Cardiac septum (tissue), 1 donor: ENCODE measurements at places on chromosomes 12 and 14. TPM values are rescaled to one million over a fixed set of nuclear protein-coding genes. Genes with fewer than 3 reads are reported as not detected.

DNA sequence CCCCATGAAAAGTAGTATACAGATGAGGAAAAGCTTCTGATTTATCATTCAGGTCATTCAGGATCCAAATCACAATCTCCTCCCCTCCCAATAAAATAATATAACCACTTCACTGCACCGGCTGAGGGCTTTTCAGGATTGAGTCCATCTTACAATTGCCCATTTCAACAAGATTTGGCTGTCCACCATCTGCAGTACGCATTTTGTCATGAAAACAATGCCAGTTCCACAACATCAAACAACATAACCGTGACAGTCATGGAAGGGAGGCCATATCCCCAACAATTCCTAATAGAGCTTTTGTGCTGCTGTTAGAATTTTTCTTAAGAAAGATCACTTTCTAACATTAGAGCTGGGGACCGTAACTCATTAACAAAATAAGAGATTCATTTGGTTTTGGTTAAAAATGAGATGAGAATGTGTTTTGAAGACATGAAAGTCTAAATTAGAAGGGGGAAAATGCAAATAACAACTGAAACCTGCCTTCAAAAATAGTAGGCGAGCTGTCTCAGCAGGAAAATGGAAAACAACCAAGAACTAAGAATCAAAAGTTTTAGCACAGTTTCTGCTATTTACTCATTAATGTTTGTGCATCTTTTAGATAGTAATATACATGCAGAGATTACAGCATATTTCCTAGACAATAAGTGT is 38.3 kb upstream of the TMTC2 start:
- no peak for DNase-seq

- no peak for DNase-seq
Measured at GRCh38 chr14:93538413-93538812, 107.7 kb downstream of the UNC79 start.

GAPDH gene
- total RNA-seq, result 4,827 TPM

DNA sequence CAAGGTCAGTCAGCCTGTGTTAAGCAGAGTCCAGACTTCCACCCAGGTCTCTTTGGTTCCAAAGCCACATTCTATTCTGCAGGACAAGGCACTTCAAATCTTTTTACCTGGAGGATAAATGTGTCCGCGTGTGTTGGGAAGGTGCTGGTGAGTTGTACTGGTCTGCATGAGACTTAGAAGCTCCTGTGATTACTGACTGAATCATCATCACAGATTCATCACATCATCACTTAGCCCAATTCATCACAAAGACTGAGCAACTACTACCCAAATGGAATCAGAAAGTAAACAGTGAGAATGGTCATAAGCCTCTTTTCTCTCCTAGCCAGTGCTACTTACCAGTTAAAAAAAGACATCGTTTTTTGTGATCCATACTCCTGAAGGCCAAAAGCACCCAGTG is 5.3 kb downstream of the SLC15A5 start:
- DNase-seq, result no peak

PTGER2 gene
- 0.75 TPM for total RNA-seq

DNA sequence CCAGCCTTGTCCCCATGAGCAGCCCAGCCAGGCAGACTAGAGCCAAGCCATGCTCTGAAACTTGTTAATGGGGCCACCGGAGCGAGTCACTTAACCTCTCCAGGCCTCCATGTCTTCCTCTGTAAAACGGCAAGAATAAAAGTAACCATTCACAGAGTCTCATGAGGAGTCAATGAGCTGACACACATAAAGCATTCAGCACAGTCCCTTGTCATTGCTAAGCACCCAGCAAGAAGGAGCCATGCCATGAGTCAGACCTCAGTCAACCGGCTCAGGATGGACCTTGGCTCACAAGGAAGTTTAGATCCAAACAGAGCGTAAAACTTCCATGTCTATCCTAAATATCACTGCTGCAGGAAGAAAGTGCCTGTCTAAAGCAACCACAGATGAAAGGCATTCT is 10.6 kb downstream of the FICD start:
- DNase-seq, result no peak

- no peak for DNase-seq
Measured at GRCh38 chr12:92096346-92097136, 49.1 kb downstream of the BTG1 start.

GRCh38 chr14:91350483-91350812 is 67.2 kb downstream of the CCDC88C start:
- DNase-seq, result no peak

GRCh38 chr14:53350866-53351265 is 197.7 kb upstream of the DDHD1 start:
- DNase-seq, result no peak

DNA sequence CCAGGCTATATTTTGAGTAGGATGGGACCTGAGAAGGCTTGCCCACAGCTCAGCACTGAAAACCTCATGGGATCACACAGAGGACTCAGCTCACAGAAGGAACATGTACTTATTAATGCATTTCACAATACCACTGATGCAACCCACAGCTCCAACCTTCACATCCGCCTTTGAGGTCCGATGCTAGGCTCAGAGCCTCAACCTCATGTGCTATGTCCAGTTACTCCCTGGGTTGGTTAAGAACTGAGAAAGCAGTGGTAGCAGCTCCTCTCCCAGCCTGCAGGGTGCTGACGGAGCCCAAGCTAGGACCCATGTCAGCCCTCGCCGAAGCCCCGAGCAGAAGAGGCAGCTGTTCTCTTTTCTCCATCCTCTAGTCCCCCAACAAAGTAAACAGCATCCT is 52.9 kb downstream of the SPTB start:
- DNase-seq, result no peak

CCDC175 gene
- total RNA-seq, result not detected

DNA sequence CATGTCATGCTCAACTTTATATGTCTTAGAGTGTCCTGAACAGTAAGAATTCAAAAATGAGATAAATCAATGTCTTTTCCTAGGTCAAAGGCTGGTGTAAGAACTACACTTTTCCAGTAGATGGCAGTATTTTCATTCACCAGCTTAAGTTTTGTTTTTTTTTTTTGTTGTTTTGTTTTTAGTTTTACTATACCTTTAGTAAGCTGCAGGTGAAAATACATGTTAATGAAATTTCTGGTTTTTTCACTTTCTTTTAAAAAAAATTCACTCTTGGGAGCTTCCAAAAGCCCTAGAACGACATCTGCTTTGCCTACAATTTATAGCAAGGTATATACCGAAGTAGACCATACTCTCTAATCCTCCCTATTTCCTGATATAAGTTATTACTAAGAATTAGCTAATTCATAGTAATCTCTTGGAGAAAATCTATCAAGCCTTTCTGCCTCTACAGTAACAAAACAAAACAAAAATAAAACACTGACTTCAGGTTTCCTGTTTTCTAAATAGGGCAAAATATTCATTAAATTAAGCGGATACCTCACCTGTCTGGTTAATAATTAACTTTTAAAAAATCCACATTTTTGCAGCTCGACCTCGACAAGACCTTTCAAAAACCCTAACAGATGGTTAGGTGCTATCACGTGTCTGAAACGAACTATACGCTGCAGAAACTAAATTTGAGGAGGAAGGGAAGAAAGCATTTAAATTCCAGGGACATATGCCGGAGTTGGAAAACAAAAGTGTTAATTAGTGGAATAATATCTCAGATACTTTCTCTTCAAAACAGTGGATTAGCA is 2.7 kb upstream of the SAMD4A start:
- no peak for DNase-seq
